ENCODE measurements at places on chromosomes 12 and 14.

DNA sequence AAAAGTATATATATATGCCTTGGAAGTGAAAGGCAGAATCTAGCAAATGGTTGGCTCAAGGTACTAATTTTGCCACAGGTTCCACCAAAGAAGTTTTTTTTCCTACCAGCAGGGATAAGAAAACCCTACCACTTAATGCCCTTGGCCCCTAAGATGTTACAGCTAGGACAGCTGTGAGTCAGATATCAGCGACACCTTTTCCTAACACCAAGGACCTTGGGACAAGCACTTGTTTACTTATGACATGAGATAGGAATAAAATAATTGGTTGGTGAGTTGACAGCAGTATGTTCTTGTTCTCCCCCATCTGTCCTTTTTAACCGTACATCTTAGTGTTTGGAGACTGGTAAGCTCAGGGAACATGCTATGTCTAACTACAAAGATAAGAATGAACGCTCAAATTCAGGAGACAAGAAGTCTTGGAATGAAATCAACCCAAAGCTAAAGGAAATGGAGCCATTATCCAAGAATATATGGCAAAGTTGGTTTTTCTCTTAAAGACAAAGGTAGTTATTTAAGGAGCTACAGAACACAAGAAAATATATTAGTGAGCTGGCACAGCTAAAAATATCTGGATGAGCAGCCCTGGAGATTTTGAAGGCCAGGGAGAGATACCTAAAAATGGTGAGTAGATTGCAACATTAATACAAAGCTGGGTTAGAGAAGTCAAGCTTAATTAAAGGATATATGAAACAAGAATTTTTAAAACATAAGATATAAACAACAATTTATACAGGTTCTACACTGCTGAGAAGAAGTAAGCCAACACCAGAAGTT is 126.8 kb downstream of the TMTC1 start:
- no peak for DNase-seq

DNA sequence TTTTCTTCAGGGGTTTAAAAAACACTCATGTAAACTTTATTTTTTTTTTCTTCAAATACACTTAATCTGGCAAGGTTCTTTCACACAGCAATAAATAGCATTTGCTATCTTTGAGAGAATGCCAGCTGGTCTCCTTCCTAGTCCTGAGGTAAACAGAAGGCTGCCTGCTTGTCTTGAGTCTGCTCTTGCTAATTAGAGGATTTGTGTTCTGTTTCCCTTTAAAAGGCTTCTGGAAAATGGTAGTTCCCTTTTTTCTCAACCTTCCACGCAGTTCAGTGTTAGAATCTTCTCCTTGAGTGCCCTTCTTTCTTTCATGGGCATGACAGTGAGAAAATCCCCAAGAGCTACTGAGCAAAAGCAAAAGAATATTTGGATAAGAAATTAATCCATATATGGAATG is 92.3 kb upstream of the DCN start:
- DNase-seq, result no peak

DNA sequence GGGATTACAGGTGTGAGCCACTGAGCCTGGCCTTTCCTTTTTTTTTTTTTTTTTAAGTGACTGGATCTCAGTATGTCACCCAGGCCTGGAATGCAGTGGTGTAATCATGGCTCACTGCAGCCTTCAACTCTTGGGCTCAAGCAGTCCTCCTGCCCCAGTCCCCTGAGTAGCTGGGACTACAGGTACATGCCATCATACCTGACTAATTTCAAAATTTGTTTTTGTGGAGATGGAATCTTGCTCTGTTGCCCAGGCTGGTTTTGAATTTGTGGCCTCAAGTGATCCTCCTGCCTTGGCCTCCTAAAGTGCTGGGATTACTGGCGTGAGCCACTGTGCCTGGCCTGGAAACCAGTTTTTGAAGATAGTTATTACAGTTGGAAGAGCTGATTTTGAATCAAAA is 37.4 kb downstream of the ETNK1 start:
- DNase-seq, result no peak

GRCh38 chr12:20364501-20364900 is 3.8 kb upstream of the PDE3A start:
- DNase-seq, result no peak

- no peak for DNase-seq
Measured at GRCh38 chr12:67263471-67263870, 5.7 kb upstream of the CAND1 start.
